Epithelial cell of proximal tubule (primary cell): ENCODE measurements at places on chromosomes 5 and 9. TPM values are rescaled to one million over a fixed set of nuclear protein-coding genes. Genes with fewer than 3 reads are reported as not detected.

Gene RMRP
- 3,154 and 10,636 TPM in 2 replicates for total RNA-seq

Gene NAIF1
- 7.0 and 9.0 TPM in 2 replicates for total RNA-seq

DNA sequence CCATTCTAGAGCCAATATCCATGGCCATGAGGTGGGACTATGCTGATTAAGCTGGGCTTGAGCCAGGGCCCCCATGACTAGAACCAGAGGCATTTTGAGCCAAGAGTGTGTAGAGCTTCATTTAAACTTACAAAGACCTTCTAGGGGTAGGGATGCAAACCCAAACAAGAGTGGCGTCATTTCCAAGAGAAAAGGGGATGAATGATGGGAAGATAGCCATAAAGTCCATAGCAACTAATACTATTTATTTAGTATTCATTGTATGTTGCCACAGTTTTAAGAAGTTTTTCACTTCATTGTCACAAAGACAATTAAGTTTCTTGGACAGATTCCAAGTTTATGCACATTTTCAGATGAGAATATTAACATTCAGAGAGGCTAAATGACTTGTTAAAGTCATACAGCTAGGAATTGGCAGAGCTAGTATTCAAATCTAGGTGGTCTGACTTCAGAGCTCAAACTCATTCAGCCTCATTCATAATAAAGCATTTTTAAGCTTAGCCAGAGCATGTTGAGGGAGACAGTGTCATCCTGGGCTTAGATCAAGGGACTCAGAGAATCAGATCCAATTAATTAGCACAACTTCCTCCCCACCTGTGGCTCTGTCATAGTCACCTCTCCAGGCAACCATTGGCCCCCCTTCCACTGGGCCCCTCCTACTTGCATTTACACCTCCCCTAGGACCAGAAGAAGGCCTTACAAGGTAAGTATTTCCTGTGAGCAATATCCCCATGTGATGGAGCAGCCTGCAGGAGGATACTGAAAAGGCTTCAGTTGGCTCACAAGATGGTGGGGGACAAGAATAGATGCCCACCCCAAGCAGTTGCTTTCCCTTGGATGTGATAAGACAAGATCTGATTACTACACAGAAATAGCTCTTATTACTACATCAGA, 95.0 kb upstream of the PCSK1 start:
- DNase-seq: no peak

Gene PCDH12
- total RNA-seq: under 0.01 TPM in 2 replicates

DNA sequence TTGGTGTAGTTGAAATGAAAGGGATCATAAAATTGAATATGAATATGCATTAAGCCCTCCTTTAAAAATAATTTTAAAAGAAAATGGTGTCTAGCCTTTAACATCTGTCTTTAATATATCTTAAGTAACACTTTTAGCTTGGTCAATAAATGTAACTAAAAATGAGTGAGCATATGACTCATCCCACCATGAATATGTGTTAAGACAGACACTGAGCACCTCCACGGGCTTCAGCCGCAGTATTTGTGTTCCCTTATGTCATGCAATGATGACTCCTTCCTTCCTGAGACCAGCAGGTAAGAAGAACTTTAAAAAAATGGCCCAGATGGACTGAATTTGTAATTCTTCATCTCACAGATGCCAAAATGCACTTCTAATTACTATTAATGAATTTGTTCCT, 563.2 kb downstream of the NR2F1-AS1 start:
- DNase-seq: no peak

Gene TRAF2
- 21.0 and 26.1 TPM in 2 replicates for total RNA-seq

- DNase-seq: peak; percentile 36
Measured at GRCh38 chr5:101435768-101436167, 532.7 kb upstream of the ST8SIA4 start.

Gene KCNMB1
- total RNA-seq: not detected in 2 replicates

GRCh38 chr5:52881468-52881867, 93.8 kb downstream of the ITGA1 start:
- DNase-seq: no peak

Gene NOL6
- 19.3 and 45.4 TPM in 2 replicates for total RNA-seq

DNA sequence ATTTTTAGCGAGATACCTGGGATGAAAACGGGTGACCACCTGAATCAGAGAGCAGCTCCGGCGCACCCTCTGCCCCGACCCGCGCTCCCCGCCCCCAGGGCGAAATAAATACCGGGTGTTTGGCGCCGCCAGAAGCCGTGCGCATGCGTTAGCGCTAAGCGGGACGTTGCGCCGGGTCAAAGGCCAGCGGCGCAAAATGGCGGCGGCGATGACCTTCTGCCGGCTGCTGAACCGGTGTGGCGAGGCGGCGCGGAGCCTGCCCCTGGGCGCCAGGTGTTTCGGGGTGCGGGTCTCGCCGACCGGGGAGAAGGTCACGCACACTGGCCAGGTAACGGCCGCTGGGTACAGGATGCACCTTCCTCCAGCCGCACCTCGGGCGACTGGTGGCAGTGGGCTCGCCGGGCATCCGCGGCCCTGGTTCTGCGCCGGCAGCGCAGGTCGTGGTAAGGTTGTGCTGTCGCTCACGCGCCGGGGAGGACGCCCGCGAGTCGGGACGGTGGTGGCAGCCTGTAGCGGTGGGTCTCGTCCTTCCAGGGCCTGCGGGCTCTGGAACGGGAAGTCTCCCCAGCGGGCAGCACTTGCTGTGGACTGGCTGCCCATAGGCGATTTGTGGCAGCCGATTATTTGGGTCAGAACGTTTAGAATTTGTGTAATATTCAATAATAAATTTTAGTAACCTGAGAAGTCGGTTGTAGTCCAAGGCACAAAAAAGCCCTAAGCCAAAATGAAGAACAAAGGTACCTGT, at the start of gene NDUFS6:
NDUFS6 (plus strand) TSS at position 186 of the 745 bp plus-strand sequence; CDS start at position 197, 11 bp downstream.
- no peak for DNase-seq

DNA sequence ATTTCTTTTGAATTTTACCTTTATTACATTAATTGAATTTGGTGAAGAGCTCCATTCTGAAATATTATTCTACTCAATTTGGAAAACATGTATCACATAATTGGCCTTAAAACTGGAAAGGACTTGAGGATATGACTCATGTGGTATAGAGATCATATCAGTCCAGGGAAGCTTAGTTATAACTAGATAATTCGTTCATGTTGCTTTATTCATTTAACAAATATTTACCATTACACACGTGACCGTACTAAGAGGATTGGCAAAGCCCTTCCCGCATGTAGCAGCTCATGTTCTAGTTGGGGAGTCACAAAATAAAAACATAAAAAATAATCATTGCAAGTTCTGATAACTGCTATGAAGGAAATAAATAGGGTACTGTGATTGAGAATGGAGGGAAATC, 1816.5 kb downstream of the MAT2B start:
- DNase-seq: no peak

DNA sequence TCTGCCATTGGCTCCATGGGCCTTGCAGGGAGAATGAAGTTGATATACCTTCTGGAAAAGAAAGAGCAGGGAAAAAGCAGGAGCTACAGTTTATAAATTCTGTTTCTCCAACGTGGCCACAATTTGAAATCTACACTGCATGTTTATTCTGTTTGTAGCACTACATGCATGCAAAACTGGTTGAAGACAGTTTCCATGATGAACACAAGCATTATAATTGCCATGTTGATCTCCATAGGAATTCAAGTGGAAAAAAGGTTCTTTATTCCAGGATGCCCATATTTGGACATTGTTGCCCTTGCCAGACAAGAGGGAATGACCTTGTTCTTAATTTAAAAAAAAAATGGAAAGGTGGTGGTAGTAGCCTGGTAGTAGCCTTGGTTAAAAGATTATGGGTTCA, 69.2 kb upstream of the PALM2AKAP2 start:
- no peak for DNase-seq

Gene NUTM2F
- total RNA-seq: not detected in 2 replicates

- DNase-seq: no peak
Measured at GRCh38 chr9:94159069-94159939, 75.0 kb downstream of the PTPDC1 start.

DNA sequence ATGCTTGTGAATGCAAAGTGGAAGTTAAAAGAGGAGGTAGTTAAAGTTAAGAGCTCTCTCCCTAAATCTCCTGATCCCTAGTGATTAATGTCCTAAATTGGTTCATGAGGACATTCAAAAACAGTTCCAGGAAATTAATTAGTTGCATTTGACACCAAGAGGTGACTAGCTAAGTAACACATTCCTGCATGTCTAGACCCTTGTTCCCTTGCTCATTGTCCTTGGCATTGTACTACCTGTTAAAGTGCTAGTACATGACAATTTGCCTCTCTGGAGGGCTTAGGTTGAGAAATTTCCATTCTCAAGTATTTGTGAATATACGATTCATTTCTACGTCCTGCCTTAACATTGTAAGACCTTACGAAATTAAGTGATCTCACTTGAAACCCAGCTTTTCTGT, 278.6 kb upstream of the CDH10 start:
- DNase-seq: no peak

GRCh38 chr5:135824541-135825041, 9.9 kb upstream of the SLC25A48 start:
- DNase-seq: no peak

Gene HMMR
- total RNA-seq: 19.5 and 54.4 TPM in 2 replicates

DNA sequence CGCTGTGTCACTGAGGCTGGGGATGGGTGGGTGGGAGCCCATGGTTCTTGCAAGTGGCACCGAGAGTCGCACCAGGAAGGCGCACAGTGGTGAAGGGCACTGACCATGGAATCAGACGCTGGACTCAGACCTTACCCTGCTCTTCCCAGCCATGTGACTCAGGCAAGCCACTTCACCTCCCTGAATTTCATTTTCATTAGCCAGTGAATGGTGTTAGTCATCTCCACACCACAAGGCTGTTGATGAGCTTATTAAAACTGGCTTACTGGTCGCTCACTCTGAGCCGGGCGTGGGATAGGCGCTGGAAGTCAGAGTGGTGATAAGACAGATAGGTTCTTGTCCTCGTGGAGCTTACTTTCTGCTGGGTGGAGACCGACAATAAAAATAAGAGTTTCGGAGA, 25.1 kb downstream of the FGF18 start:
- peak; percentile 47 for DNase-seq

- no peak for DNase-seq
Measured at GRCh38 chr9:37909326-37909725, 5.4 kb upstream of the SLC25A51 start.

- no peak for DNase-seq
Measured at GRCh38 chr5:110343616-110344015, 382.9 kb downstream of the TMEM232 start.

- DNase-seq: no peak
Measured at GRCh38 chr5:14728459-14728938, 64.0 kb downstream of the OTULIN start.

- no peak for DNase-seq
Measured at GRCh38 chr9:108475813-108476212, 380.0 kb downstream of the ACTL7B start.

Gene SPATA6L
- 0.92 and 1.7 TPM in 2 replicates for total RNA-seq

DNA sequence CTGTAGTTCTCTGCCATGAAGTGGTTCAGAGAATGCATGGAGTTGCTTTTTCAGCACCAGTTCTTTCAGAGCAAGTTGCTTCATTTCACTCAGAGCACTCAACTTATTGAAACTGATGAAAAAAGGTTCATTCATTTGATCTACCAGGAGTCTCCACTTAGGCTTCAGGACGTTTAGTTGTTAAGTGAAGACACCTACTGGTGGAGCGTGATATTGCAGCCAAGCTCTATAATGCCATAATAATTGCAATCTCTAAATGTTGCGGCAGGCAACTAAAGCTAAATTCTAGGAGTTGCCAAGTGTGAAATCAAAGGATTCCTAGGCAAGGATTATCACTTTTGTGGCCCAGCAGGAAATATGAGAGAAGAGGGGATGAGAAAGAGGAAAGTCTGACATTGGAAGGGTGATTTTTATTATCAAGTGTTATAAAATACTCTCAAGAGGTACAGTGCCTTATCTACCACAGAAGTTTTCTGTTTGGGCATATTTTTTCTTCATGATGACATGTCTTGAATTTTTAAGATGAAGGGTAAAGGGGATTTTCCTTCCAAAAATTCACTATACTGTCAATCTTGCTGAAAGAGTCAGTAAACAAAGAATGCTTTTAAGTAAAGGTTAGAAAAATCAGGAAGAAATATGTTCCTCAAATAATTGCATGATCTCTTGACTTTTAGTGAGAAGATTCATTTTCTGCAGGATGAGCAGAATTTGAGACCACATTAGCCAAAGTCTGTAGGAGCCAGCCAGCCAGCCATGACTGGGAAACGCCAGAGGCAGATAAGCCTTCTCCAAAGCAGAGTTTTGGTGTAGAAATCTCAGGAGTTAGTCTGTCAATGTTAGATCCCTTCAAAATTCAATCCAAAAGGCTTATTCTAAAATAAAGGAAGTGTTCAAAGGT, 83.4 kb downstream of the SH3PXD2B start:
- DNase-seq: no peak

- no peak for DNase-seq
Measured at GRCh38 chr9:123868002-123868401, 61.9 kb downstream of the DENND1A start.

Gene RASGRF2
- 2.6 and 9.0 TPM in 2 replicates for total RNA-seq

GRCh38 chr5:153543288-153543687, 52.8 kb downstream of the GRIA1 start:
- DNase-seq: no peak

DNA sequence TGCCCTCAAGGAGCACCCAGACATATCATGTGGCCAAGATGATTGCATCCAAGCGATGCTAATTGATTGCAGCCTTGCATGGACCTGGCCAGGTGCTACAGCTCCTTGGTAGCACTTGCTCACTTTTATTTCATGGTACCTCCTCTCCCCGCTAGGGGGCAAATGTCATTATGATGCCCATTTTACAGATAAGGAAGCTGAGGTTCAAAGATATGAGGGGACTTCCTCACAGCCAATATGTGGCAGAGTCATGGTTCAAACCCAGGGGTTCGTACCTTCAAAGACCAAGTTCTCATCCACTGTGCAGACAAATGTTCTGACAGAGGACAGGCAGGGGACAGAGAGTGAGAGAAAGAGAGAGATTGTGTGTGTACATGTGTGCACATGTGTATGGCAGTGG, 21.9 kb upstream of the KCNMB1 start:
- no peak for DNase-seq

DNA sequence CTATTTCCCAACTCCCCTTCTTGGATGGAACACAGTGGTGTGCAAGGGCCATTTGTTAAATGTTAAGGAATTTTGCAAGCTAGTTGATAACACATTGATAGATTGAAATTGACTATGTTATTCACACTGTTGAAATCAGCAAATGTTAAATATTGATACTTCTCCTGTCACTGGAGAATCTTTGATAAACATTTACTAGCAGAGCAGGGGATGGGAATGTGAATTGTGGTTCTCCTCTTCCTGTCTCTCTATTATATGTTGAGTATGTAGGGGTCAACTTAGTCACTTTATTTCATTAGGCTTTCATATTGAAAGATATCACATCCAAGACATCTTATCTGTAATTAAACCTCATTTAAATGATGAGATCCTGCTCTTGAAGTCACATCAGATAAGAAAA, 533.9 kb downstream of the TLR4 start:
- peak; percentile 3 for DNase-seq

Gene GRIA1
- not detected in 2 replicates for total RNA-seq
